ENCODE measurements at places on chromosomes 1 and 21. TPM values are rescaled to one million over a fixed set of nuclear protein-coding genes. Genes with fewer than 3 reads are reported as not detected.

Gene TINAGL1
- not detected for total RNA-seq

Gene MYOC
- total RNA-seq: not detected

Gene NPPA
- not detected for total RNA-seq

Gene SUSD4
- 4.8 TPM for total RNA-seq

Gene RNF115
- 14.8 TPM for total RNA-seq

Gene FCRL6
- total RNA-seq: not detected

Gene NDUFV3
- total RNA-seq: 27.0 TPM

Gene RGSL1
- total RNA-seq: not detected

GRCh38 chr1:40929155-40929554, 50.3 kb upstream of the CTPS1 start:
- DNase-seq: no peak

DNA sequence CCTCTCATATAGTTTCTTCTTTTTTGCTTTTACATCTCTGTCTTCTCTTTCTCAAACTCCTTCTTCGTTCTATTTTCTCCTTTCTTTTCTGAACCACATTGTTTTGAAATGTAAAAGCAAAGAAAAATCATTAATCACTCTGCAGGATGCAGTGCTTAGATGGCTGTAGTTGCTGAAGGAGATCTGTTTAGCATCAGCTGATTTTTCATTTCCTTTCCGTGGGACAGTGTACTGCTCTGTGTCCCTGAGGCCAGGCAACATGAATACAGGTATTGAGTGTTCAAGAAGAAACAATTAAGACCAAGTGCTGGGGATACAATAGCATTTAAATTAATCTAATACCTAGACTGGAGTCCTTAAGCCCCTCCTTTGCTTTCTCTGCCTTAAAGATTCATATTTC, 257.2 kb upstream of the SPAG17 start:
- DNase-seq: no peak

GRCh38 chr1:174743654-174744561, 255.8 kb upstream of the CACYBP start:
- DNase-seq: no peak

- no peak for DNase-seq
Measured at GRCh38 chr1:208153386-208153785, 90.8 kb downstream of the PLXNA2 start.

DNA sequence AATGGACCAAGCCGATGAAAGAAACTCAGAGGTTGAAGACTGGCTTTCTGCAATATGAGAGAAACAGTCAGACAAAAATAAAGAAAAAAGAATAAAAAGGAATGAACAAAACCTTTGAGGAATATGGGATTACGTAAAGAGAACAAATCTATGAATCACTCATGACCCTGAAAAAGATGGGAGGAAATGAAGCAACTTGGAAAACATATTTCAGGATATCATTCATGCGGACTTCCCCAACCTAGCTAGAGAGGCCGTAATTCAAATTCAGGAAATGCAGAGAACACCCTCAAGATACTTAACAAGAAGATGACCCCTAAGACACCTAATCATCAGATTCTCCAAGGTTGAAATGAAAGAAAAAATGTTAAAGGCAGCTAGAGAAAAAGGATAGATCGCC, 705.3 kb upstream of the CHRM3 start:
- no peak for DNase-seq

- no peak for DNase-seq
Measured at GRCh38 chr21:41846536-41846935, 32.6 kb downstream of the PRDM15 start.

GRCh38 chr1:223776075-223776814, 63.9 kb downstream of the CAPN2 start:
- peak; percentile 39 for DNase-seq

GRCh38 chr1:169487561-169487960, 1.8 kb upstream of the SLC19A2 start:
- DNase-seq: no peak

DNA sequence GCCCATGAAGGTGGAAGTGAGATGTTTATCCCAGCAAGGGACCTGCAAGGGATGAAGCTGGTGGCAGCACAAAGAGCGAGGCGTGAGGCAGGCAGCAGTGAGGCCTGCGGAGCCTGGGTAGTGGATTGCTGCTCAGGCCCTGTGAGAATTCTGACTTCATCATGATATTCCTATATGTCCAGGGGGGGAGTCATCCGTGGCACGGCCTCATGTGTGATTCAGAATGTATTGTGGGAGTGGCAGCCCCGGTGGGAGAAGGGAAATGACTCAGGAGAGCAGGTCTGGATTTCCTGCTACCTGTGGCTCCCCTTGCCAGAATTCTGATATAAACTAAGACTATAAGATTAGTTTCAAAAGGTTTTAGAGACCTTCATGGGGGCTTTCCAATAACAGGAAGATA, 240.9 kb downstream of the CAMTA1 start:
- DNase-seq: no peak

- DNase-seq: no peak
Measured at GRCh38 chr1:66535061-66535460, 1.1 kb downstream of the SGIP1 start.

DNA sequence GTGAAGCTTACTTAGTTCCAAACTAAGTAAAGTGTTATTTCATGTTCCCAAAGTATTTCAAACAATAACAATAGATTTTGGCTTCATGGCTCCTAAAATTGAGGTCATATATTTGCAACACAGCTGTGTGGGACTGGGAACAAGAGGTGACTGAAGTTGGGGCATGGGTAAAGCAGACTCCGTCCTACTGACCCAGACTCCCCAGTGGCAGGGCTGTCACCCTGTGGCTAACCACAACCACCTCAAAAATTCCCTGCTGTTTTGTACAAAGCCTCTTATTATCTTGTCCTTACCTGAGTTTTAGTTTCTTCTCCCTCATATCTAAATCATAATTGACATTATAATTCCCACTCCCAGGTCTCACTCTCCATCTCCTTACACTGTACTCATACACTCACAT, 117.6 kb downstream of the PTGER3 start:
- DNase-seq: no peak

DNA sequence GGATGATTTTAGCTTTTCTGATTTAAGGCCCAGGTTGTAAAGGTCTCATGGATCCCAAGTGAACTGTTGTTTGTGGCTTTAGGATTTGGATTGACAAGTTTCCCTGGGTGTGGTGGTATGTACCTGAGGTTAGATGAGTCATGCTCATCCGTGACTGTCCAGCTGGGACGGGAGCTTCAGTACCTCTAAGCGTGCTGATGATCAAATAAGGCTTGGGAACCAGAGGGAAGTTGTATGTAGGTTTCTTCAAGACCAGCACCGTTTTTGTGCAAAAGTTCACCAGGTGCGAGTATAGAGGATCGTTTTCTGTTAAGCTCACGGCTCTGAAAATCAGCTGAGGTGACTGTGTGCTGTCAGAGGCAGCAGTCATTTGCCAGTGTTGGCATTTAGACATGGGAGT, 19.8 kb downstream of the PLA2G2E start:
- DNase-seq: no peak

DNA sequence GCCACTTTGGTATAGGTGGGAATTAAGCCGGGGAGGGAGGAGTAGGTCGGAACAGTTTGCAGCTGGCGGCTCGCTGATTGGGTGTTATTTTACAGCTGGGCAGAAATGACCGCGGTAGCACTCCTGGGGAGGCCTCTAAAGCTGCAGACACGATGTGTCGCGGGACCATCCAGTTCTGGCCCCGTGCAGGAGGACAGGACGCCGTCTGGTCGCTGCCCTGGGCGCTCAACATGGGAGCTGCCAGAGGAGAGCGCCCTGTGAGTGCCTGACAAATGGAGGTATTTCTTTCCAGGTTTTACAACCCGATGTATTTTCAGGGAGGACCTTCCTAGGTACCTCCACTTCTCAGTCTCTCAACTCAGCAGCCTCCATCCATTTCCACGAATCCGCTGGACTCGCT, 46.2 kb downstream of the CDC7 start:
- no peak for DNase-seq

GRCh38 chr1:206503591-206504362, 3.6 kb upstream of the RASSF5 start:
- DNase-seq: peak; percentile 17

DNA sequence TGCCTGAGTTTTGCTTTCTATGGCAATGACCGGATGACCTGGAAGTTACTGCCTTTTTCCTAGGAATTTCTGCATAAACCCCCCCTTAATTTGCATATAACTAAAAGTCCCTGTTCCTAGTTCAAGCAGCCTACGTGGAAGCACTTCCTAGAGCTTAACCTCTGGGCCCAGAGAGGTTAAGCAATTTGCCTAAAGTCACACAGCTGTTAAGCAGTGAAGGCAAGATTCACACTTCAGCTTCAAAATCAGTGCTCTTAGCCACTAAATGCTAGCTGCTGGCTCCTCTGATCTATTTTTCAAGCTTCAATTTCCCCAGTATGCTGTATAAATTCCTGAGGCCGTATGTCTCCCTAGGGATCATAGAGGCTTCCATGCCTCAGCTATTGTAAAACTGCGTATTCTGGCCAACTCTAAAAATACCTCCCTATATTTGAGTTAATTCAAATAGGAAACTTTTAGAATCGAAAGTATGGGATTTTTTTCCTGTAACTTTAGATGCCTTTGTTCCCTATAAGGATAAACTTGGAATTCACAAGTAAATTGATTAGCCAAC, 53.1 kb upstream of the CD5L start:
- no peak for DNase-seq

- DNase-seq: no peak
Measured at GRCh38 chr1:1026599-1027413, 6.9 kb downstream of the AGRN start.

DNA sequence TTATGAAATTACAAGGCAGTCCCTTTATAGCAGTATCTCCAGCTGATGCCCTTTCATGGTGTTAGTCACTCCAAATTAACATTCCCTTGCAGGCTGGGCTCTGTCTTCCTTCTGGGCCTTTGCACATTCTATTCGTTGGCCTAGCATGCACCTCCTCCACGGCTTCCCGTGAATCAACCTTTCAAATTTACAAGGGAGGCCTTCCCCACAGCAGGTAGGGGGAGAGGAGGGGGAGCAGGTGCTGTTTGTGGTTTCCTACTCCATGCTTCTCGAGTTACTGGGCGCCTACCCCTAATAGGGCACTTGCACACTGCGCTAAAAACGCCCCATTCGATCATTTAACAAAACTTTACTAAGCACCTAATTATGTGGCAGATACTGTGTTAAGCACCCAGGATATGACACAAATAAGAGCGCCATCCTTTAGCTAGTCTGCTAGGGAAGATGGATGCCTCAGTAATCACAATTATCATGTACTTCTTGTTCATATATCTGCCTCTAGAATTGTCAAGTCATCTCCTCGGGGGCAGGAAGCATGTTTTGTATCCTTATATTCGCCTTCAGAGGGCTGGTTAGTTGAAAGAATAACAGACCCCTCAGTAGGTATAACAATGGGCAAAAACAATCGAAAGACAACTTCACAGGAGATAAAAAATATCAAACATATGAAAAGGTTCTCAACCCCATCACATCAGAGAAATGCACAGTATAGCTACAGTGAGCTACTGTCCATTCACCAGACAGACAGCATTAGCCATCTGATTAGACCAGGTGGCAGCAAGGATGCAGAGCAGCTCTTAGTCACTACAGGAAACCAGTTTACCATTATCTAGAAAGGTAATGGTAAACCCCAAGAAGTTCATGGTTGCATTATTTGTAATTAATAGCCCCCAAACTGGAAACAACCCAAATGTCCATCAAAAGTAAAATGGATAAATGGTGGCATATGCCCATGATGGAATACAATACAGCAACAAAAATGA, 1.7 kb upstream of the ADAR start:
- DNase-seq: peak; percentile 57

GRCh38 chr21:41229509-41230248, 61.7 kb downstream of the BACE2 start:
- DNase-seq: no peak

GRCh38 chr1:97913506-97914139, 7.2 kb downstream of the DPYD start:
- DNase-seq: no peak

DNA sequence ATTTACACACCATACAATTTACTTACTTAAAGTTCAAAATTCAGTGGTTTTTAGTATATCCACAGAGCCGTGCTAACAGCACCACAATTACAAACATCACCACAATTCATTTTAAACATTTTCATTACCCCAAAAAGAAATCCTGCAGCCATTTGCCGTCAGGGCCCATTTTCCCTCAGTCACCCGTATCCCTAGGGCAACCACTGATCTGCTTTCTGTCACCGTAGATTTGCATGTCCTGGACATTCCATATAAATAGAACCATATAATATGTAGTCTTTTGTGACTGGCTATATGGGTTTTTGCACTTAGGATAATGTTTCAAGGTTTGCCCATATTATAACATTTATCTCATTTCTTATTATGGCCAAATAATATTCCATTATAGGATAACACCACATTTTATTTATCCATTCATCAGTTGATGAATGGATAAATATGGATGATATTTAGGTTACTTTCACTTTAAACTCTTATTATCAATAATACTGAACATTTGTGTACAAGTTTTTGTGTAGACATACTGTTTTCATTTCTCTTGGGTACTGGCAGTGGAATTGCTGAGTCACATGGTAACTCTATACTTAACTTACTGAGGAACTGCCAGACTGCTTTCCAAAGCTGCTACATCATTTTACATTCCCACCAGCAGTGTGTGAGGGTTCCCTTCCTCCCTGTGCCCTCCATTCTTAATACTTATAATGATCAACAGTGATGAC, 68.9 kb downstream of the ST3GAL3 start:
- no peak for DNase-seq

DNA sequence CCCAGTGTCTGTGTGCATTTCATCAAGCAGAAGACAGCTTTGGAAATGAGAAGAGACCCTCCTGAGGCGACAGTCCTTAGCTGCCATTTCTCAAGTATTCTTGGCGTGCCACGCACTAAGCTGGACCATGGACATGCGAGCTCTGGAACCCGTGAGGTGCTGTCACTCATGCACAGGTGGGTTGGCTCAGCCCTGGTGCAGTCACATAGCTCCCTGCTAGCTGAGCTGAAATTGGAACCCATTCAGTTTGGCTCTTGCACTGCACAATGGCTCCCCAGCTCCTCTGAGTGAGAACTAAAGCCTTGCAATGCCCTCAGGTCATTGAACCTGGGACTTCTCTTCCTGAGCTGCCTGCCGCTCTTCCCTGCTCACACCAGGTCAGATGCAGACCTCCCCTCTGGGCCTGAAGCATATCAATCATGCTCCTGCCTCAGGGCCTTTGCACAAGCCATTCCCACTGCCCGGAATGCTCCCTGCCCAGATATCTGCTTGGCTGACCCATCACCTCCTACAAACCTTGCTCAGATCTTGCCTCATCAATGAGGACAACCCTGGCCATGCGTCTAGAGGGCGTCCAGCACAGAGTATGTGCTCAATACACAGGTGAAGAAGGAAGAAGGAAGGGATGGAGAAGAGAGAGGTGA, 6.3 kb upstream of the SRARP start:
- DNase-seq: no peak

- DNase-seq: peak; percentile 89
Measured at GRCh38 chr1:160830321-160831153, 32.1 kb downstream of the CD244 start.

- peak; percentile 72 for DNase-seq
Measured at GRCh38 chr1:40948741-40949443, 30.6 kb upstream of the CTPS1 start.

GRCh38 chr1:4494558-4494957, 159.9 kb upstream of the AJAP1 start:
- no peak for DNase-seq

Measured in activated CD4-positive, alpha-beta T cell treated with anti-CD3 and anti-CD28 coated beads, Interleukin-2, amount 10 ng/mL, durations not matched to agents 7 days and 5 days (primary cell).